GM18507 (cell line): ENCODE measurements at places on chromosomes 5 and 9.

DNA sequence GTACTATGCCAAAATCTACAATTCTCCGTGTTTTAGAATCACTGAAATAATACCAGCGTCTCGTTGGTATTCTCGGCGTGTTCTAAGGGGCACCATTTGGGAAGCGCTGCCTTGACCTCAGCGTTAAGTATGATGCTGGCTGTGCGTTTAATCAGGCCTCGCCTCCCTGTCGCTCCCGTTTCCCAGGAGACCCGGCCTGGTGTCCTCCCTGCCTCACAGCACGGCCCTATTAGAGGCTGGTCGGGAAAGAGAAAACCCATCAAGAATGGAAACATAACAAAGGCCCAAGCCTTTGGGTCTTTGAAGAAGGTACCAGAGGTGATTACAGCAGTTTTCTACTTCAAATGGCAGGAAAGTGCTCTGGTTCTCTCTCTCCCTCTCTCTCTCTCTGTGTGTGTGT lies 30.0 kb downstream of the GFPT2 start:
- no peak for DNase-seq

DNA sequence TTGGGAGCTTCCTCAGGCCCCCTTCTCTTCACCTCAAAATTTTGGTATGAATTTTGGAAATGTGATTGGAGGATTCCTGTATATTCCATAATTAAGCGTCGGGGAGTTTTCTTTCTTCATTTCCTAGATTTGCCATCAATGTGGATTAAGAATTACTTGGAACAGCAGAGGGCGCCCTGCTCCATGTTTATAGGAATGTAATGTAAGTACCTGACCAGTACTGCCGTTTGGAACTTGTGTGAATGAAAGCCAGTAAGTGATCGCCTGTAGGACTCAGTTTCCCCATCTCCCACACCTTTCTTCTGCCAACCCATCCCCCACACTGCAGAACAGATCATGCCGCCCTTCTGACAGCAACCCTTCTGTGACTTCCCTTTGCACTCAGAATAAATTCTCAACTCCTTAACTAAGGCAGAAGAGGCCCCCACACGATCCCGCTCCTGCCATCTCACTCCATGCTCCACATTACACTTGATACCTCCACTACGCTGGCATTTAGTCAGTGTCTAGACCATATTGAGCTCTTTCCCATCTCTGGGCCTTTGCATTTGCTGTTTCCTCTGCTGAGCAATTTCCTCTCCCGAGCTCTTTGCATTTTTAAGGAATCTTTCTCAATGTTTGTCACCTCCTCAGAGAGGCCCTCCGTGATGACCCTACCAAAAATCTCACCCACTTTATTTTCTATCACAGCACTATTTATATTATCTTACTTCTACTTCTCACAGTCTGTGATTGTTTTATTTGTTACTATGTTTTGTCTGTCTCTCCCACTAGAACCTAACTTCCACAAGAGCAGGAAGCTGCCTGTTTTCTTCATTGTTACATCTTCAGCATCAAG lies 79.5 kb upstream of the HTR4 start:
- no peak for DNase-seq

DNA sequence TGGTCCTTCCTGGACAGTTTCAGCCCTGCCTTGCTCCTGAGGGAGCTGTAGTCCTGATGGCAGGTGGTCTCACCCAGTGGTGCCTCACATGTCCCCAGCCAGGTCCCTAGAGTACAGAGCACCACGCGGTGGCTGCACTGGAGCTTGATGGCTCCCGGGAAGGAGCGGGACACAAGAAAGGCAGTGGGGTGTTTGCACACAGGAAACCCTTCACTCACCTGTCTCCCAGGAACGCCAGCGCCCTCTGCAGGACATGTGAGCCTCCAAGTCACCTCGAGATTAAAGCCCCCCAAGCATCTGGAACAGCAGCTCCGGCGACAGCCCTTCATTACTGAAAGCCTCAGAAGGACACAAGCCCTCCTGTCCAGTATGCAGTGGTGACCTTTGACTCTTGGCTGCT lies 19.9 kb upstream of the TMEM250 start:
- no peak for DNase-seq

- DNase-seq = no peak
These were observed 130.2 kb downstream of the DROSHA start for GRCh38 chr5:31401691-31402090.

- DNase-seq = no peak
These were observed 46.2 kb downstream of the RNF145 start for GRCh38 chr5:159163027-159163700.

- DNase-seq = no peak
These were observed 166.4 kb downstream of the FAM170A start for GRCh38 chr5:119795768-119796167.

DNA sequence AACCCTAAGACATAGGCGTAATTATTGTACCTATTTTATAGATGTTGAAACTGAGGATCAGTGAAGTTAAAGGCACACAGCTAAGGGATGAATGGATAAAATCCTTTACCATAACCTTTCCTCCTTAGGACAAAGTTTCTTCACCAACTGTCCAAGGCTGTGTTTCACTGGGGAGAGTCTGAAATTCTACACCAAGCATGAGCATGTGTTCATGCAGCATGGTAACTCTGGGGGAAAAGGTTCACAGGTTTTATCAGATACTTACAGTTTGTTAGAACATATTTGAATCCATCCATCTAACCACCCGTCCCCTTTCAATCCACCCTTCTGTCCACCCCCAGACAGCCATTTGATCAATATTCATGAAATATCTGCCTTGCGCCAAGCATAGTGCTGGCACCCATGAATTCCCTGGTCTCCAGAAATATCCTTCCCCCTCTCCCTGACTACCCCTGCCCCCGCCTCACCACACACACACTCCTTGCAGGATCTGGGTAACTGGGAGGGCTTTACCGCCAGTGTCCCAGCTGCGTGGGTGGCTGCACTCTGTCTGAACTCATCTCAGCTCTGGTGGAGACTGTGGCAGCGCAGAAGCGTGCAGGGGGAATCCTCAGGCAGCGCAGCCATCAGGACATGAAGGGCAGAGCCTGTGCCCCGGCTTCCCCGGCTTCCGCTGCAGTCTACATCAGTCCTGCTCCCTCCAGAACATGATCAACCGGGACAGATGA lies 6.3 kb upstream of the KCNIP1 start:
- no peak for DNase-seq

DNA sequence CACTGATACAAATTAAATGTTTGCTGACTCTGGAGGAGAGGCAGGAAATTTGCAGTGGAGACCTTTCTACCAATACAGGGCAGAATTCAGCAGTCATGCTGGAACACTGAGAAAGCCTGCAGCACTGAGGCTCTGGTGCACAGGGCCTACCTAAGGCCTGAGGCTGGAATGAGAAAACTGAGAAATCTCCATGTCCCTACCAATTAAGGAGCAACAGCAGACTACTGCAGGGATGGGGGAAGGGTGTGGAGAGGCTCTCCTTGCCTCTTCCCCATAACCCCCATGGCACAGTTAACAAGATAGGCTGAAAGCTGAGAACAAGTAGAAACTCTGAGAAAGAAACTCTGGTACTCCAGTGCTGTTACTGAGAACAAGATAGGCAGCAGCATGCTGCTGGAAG lies 10.5 kb downstream of the FBXO4 start:
- DNase-seq = no peak

- DNase-seq = no peak
These were observed 81.6 kb upstream of the NFIB start for GRCh38 chr9:14395317-14396082.

DNA sequence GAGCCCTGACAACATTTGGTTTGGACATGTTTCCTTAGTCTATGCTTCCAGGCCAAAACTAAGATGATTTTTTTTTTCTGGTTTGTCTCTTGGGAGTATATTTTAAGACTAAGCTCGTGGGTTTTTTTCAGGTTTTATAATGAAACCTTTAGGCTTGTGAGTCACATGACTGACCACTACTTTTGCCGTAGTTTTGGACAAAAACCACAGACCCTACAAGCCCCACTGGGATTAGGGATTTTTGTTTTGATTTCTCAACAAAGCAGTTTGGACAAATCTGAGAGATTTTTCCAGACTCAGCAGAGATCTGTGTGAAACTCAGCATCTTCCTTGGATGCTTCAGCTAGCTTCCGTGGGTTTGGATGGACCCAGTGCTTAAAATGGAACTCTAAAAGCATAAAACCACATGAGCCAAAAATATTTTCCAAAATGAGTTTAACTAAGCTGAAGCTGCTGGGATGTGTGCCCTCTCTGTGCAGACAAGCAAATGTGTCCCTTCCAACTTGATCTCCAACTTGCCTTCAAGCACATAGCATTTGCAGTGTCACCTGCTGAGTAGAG lies 70.3 kb upstream of the SMIM15 start:
- DNase-seq = no peak

GRCh38 chr5:93929131-93929530 lies 187.7 kb upstream of the POU5F2 start:
- no peak for DNase-seq

- no peak for DNase-seq
These were observed 12.1 kb upstream of the SLC25A51 start for GRCh38 chr9:37915911-37916470.

GRCh38 chr5:138955671-138956295 lies 80.6 kb upstream of the LRRTM2 start:
- DNase-seq = no peak

DNA sequence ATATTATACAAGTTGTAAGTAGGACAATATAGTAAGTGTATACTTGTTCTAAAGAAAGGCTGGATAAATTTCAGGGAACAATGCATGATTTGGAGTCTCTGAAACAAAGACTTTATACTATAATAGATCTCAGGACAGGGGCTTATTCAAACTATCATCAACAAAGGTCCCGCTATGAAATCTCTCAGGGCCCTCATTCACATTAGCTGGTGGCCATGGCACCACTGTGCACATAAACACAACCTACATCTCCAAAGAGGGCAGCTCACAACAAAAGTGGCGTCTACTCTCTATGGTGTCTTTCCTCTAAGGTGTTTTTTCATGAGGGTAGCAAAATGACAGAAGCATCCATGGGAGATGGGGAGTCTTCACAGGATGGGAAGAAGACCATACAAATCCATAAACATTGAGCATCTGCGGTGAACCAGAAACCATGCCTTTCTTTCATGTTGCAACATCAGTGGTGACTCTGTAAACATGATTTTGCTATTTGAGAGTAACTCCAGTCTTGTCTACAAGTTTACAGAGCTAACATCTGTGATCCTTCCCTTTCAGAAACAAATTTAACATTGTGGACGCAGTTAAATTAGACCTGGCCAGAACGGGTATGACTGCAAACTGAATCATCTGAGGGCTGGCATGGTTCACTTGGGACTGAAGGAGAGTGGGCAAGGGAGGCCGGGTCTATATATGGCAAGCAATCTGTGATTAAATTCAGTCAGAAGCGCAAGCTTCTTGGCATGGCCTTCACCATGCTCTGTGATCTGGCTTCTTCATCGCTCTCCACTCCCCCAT lies 5.5 kb downstream of the TTLL11 start:
- DNase-seq = no peak

- DNase-seq = no peak
These were observed 51.9 kb upstream of the NMUR2 start for GRCh38 chr5:152456815-152457443.

- DNase-seq = no peak
These were observed 243.2 kb downstream of the ARHGAP26 start for GRCh38 chr5:143013176-143013891.

GRCh38 chr5:95843733-95844223 lies 21.3 kb upstream of the GLRX start:
- no peak for DNase-seq

- DNase-seq = no peak
These were observed 16.4 kb upstream of the FST start for GRCh38 chr5:53463909-53464621.

- DNase-seq = no peak
These were observed 125.2 kb upstream of the SMIM23 start for GRCh38 chr5:171660434-171660833.
